GM12878 (cell line): ENCODE measurements at places on chromosomes 7 and 10. TPM values are rescaled to one million over a fixed set of nuclear protein-coding genes. Genes with fewer than 3 reads are reported as not detected.

DNA sequence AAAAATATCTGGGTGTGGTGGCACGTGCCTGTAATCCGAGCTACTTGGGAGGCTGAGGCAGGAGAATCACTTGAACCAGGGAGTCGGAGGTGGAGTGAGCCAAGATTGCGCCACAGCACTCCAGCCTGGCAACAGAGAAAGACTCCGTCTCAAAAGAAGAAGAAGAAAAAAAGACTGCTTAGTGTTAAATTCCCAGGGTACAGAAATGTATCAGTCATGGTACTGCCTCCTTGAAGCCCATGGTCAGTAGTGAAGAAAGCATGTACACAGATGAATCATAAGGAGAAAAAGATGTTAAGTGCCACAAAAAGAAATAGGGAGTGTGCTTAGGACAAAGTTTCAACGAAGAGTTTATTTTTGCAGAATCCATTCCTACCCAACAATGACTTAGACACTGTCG is 62.5 kb upstream of the KMT2E start:
- H3K36me3 ChIP-seq, result no peaks in the 10 kb centered on the region
- no peak for DNase-seq
- H3K4me3 ChIP-seq, result no peak overlapping the region

DNA sequence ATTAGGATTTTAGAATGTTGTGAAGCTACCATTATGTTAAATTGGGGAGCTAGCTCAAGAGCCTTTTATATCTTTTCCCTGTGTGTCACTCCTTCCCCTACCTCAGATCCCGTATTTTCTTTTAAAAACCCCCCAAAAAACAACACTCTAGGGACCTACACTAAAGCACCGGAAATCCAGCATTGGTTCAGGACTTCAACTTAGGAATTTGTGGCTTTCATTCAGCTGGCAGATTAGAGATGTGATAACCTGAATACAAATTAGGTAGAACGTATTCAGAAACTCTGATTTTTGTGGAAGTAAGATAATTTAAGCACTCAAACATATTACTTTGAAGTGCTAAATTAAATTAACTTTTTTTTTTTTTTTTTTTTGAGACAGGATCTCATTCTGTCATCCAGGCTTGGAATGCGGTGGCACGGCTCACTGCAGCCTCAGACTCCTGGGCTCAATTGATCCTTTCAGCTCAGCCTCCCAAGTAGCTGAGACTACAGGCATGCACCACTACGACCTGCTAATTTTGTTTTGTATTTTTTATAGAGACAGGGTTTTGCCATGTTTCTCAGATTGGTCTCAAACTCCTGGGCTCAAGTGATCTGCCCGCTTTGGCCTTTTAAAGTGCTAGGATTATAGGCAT is 6.8 kb downstream of the TBC1D12 start:
- no peak for DNase-seq
- no peaks in the 10 kb centered on the region for H3K4me1 ChIP-seq
- H3K27me3 ChIP-seq, result no peaks in the 10 kb centered on the region

DNA sequence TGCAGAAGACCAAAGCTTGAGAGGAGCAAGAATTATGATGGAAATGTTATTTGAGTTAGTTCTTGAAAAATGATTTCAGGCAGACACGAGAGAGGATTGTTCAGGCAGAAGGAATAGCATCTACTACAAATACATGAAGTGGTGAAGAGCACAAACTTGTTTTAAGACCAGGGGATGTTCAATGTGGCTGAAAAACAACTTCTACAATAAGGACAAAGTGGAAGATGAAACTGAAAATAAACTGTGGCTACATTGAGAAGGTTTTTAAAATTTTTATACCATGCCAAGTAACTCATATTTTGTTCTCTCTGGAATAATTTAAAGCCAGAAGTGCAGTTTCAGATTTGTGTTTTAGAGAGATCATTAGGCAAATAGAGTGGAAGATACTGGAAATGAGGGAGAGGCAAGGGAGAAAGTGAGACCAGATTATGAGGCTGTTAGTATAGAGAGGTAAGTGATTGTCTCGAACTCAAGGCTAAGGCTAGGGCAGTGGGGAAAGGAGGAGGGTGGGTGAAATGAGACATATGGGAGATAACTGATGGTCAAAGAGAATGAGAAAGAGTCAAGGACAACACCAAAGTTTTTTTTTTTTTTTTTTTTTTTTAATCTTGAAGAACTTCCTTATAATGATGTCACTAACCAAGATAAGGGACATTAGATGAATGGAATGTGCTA is 115.4 kb downstream of the MDFIC start:
- no peaks in the 10 kb centered on the region; the same call in 1 of the 2 replicates for H3K4me1 ChIP-seq
- H3K27me3 ChIP-seq, result no peaks in the 10 kb centered on the region
- DNase-seq, result no peak

GRCh38 chr7:11587814-11588213 is 244.2 kb downstream of the THSD7A start:
- H3K27ac ChIP-seq, result no peak overlapping the region
- H3K4me1 ChIP-seq, result no peaks in the 10 kb centered on the region
- DNase-seq, result no peak
- no peaks in the 10 kb centered on the region for H3K27me3 ChIP-seq

GRCh38 chr7:67306331-67306730 is 309.7 kb downstream of the TYW1 start:
- H3K4me3 ChIP-seq, result no peak overlapping the region
- H3K27me3 ChIP-seq, result no peaks in the 10 kb centered on the region
- H3K36me3 ChIP-seq, result peaks cover 15% of the 10 kb centered on the region
- DNase-seq, result no peak
- H3K4me1 ChIP-seq, result peaks cover 5% of the 10 kb centered on the region

GRCh38 chr7:4775848-4776623 is 613 bp downstream of the AP5Z1 start:
- peaks cover 10% of the 10 kb centered on the region for H3K4me1 ChIP-seq
- H3K36me3 ChIP-seq, result peaks cover 4% of the 10 kb centered on the region
- H3K27ac ChIP-seq, result peak overlapping the region; percentile 96
- H3K4me3 ChIP-seq, result peak overlapping the region; percentile 96
- H3K27me3 ChIP-seq, result no peaks in the 10 kb centered on the region
- DNase-seq, result no peak

The TMEM139 gene
- not detected in 2 replicates for total RNA-seq

The CNNM1 gene
- not detected in 2 replicates for total RNA-seq

The ACHE gene
- total RNA-seq, result 5.0 and 5.1 TPM in 2 replicates
